ENCODE measurements at places on chromosomes 6 and 20.

- no peak for DNase-seq
Observed at GRCh38 chr6:168244961-168245551, 74.5 kb downstream of the DACT2 start.

DNA sequence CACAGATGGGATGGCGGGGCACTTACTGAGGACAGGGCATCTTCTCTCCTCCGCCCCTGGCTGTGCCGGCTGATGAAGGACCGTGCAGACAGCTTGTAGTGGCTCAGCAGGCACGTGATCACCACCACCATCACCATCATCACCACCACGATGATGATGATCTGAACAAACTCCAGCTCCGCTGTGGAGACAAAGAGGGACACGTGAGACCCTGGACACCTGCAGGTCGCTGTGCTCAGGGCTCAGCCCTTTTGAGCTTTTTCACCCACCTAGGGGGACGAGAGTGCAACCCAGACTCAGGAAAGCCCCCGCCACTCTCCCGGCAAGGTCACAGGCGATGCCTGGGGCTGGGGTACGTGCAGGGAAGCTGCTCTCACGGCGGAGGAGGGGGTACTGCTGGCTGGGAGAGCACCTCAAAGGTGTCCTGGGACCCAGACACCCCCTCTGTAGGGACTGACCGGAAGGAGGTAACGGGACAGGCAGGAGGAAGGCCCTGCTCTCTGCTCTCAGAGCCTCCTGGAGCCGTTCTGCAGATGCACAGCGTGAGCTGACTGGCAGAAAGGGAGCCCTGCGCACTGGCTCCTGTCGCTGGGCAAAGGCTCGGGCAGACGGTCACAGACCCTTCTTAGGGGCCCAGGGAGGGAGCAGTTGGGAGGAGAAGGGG is 39.4 kb upstream of the ZBP1 start:
- DNase-seq, result no peak

DNA sequence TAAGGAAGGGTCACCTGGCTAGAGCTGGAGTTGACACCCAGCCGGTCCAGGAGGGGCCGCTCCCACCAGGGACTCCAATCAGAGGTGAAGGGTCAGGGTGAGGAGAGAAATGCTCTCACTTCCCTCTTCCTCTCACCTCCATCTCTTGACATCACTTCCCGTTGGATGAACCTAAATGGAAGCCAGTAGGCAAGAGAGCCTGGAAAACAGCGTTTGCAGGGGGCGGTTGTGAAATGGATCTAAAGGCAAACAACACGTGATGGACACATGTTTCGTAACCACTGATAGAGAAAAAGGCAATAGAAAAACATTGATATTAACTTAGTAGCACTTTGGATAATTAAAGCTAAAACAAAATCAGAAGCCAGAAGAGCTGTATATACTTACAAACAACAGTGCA is 105.6 kb upstream of the FOXA2 start:
- no peak for DNase-seq

- DNase-seq, result peak; percentile 75
Observed at GRCh38 chr20:45290677-45291355, 15.8 kb upstream of the RBPJL start.

GRCh38 chr6:88785478-88785877 is 177.9 kb downstream of the RNGTT start:
- DNase-seq, result no peak

DNA sequence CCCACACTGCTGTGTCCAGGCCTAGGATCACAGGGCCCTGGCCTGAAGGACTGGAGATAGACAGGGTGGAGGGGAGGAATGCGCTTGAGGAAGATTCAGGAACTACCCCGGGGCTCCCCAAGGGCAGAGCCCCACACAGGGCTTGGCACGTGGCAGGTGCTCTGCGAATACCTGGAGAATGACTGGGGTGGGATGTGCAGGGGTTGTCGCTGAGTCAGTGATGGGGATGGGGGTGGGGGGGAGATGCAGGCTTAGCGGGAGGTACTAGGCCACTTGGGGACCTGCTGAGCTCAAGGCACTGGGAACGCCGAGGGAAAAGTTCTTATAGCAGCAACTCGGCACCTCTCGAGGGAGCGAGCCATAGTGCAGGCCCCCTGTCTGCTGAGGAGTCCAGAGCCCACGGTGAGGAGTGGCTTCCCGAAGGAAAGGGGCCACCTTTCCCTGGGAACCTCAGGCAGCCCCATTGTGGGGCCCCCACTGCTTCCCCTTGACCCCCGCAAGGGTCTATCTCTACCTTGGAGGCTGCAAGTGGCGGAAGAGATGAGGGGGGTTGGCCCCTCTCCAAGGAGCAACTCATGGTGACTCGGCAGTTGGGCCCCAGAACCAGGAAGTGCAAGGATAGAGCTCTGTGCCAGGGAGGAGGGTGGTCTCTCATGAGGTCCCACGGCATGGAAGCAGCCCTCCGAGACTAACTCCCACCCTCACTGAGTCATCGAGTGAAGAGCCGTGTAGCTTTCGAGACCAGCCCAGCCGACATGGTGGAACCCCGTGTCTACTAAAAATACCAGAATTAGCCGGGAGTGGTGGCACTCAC is 33.1 kb downstream of the SRC start:
- no peak for DNase-seq

DNA sequence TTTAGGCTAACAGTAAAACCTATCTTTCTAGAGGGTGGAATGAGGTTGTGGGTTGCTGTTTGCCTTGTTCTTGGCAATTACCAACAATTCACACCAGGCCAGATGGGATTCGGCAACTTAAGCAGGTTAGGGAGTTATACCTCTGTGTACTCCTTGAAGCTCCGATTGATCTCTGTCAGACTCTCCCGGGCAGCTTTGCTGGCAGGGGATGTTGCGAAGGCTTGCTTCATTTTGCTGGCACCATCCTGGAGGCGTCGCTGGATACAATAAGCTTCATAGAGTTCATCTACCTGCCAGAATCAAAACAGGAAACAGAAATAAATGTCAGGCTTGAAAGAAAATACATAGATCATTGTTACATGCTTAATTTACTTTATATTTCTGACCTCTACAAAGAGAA is 66.4 kb upstream of the ARMH2 start:
- no peak for DNase-seq

GRCh38 chr20:1567392-1568162 is 10.1 kb upstream of the SIRPD start:
- DNase-seq, result no peak

DNA sequence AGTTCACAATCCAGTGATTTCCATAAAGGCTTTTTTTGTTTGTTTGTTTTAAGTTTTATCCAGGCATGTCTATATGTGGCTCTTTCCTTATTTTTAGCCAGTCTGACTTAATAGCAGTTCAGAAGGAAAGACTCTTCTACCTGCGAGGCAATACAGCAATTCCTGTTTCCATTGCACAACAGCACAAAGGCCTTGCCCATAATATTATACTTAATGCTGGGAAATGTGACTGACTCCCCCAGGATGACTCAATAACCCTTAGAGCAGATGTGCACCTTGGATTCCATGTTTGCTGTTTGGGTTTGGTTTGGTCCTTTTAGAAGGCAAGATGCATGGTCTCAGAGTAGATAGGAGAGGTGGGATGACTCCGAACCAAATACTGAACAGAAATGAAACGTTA is 184.1 kb downstream of the MTFR2 start:
- no peak for DNase-seq

- DNase-seq, result no peak
Observed at GRCh38 chr6:16639684-16640480, 121.4 kb downstream of the ATXN1 start.

- DNase-seq, result no peak
Observed at GRCh38 chr20:20085812-20086211, 33.5 kb downstream of the CFAP61 start.

GRCh38 chr6:124197148-124197547 is 393.5 kb downstream of the NKAIN2 start:
- DNase-seq, result no peak

GRCh38 chr20:32278199-32278643 is 770 bp downstream of the KIF3B start:
- DNase-seq, result peak; percentile 39

- no peak for DNase-seq
Observed at GRCh38 chr6:71224011-71224410, 64.6 kb upstream of the OGFRL1 start.

- no peak for DNase-seq
Observed at GRCh38 chr20:5786930-5787795, 37.0 kb downstream of the SHLD1 start.

- DNase-seq, result no peak
Observed at GRCh38 chr20:59827138-59828056, 106.0 kb downstream of the SYCP2 start.

GRCh38 chr6:97885828-97886227 is 602.8 kb upstream of the MMS22L start:
- no peak for DNase-seq

- DNase-seq, result no peak
Observed at GRCh38 chr6:20943040-20943627, 408.9 kb downstream of the CDKAL1 start.

DNA sequence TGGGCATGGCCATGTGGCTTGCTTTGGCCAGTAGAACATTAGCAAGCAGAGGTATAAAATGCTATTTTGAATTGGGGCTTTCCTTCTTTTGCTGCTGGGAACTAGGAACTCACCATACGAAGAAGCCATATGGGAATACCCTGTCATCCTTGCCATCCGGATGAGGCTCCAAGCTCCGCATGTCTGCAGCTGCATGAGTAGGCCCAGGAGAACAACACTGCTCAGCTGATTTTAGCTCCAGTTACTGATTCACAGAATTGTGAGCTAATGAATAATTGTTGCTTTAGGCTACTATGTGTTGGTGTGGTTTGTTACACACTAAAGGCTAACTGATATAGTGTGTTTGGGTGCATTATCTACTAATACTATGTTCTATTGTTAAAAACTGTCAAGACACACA is 2.7 kb upstream of the PLCB4 start:
- DNase-seq, result no peak

GRCh38 chr6:25014791-25015560 is 79.2 kb upstream of the RIPOR2 start:
- DNase-seq, result no peak

DNA sequence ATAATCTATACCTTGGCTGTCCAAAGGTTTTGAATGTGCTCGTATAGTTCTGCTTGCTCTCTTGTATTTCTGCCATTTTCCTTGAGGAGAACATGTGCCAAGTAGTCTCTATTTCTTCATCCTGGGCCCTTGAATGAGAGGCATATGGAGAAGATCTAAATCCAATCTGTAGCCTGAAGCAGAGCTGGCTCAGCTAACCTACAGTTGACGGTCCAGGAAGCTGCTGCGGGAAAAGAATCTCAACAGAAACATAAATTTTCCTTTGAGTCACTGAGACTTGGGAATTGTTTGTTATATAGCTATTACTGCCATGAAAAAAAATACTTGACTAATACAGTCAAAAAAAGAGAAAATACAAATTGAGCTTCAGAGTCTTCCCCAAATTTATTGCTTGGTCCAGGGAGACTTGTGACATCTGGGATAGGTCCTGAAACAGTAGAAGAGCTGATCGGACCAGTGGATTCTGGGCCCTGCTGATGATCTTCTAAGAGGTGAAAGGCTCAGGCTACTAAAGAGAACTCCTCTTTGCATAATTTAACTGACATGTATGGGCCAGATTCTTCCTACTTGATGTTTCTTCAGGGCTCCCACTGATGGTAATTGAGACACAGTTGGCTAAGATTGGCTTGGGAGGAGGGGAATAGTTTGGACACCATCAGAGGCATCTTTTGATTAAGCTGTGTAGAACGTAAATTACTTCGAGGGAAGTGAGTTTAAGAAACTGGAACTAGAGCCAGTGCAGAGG is 29.9 kb upstream of the PLCB4 start:
- DNase-seq, result no peak

GRCh38 chr6:41426888-41427641 is 91.7 kb downstream of the NCR2 start:
- DNase-seq, result no peak

DNA sequence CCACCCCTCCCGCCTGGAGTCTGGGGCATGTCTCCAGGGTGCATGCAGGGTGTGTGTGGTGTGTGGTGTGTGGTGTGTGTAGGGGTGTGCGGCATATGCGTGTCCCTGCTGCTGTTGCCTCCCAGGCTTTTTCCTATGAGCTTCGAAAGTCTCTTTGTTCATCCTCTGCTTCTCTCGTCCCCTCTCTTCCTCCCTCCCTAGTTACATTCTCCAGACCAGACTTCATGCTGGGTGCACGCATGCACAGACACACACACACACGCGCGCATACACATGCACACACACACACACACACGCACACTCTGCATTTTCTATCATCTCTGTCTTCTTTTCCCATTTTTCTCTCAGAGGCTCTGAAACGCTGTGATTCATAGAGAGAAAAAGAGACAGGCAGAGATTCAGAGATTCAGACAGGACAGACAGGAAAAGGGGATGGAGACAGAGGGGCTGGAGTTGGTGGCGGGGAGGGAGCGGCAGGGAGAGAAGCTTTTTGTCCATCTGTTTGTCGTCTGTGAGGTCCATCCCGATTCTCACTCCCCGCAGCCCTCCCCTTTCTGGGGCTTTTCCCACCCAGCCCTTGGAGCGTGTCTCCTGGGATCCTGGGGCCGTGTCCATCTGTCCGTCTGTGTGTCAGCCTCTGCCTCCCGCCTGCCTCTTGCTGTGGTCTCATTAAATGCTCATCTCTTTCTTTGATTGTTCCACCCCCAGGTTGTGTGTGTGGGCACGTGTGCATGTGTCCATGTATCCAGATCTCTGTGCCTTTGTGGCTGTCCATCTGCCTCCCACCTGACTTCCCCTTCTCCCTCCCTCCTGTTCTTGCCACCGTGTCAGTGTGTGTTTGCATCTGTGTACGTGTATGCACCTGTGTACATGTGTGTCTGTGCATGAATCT is 62.6 kb downstream of the SRC start:
- DNase-seq, result no peak

- DNase-seq, result peak; percentile 1
Observed at GRCh38 chr6:114096561-114097172, 125.7 kb upstream of the HDAC2 start.

GRCh38 chr6:72755752-72756151 is 133.9 kb downstream of the KCNQ5 start:
- no peak for DNase-seq

- DNase-seq, result no peak
Observed at GRCh38 chr20:417801-418342, 9.8 kb downstream of the RBCK1 start.

DNA sequence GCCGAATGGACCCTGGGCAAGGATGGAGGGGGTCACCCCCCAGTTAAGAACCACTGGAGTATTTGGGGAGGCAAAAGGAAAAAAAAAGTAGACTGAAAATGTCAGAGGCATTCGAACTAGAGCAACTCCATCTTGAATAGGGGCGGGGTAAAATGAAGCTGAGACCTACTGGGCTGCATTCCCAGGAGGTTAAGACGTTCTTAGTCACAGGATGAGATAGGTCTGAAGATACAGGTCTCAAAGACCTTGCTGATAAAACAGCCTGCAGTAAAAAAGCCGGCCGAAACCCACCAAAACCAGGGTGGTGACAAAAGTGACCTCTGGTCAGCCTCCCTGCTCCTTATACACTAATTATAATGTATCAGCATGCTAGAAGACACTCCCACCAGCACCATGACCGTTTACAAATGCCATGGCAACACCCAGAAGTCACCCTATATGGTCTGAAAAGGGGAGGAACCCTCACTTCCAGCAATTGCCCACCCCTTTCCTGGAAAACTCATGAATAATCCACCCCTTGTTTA is 70.4 kb upstream of the KCNG1 start:
- DNase-seq, result no peak

DNA sequence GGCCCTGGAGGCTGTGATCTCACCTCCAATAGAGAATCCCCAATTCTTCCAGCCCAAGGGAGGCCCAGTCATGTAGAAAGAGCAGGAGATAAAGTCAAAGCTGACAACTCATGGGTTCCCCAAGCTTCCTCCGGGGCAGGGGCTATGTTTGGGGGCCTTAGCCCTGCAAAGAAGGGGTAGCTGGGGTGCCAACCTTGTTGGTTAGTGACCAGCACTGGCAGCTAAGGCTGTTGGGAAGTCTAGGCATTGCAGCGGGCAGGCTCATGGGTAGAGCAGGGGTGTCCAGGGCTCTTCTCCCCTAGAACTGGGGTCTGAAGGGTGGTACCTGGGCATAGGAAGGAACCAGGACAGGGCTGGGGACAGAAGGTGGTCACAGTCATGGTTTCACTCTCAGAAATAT is 36.4 kb downstream of the TGM2 start:
- DNase-seq, result no peak

Measured in stimulated activated CD4-positive, alpha-beta T cell treated with anti-CD3 and anti-CD28 coated beads, Interleukin-2, amount 100 ng/mL, for 24 hours (primary cell).